ENCODE measurements at places on chromosomes 4 and X.

DNA sequence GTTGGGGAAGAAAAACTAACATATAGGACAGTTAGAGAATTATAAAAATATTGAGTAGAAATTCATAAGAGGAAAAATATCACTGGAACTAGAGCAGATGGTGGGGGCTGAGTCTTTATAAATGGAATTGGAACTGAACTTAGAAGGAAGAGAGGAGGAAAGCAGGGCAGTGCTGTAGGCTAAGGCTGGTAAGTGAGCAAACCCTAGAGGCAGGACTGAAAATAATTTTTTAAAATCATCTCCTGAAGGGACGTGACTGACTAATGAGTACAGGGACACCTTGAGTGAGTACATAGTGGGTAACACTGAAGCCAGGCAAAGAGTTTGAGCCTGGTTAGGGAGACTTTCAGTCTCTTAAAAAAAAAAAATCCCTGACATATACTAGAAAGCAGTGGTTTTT is 63.3 kb downstream of the GALNT7 start:
- DNase-seq, result no peak

DNA sequence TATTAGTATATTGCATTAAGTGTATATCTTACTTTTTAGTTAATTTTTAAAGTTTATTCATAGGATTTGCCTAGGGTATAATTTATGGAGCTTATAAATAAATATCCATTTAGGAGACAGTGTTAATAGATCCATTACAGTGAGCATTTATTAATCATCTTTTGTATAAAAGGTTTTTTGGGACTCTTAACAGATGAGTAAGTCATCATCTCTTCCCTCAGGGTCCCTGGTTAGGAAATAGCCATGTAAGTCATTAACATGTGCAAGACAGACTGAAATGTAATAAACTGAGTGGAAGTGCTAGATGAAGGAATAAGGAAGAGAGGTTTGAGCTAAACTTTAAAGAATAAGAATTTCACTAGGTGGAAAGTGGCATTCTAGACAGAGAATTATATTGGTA is 69.2 kb downstream of the PAQR3 start:
- no peak for DNase-seq

DNA sequence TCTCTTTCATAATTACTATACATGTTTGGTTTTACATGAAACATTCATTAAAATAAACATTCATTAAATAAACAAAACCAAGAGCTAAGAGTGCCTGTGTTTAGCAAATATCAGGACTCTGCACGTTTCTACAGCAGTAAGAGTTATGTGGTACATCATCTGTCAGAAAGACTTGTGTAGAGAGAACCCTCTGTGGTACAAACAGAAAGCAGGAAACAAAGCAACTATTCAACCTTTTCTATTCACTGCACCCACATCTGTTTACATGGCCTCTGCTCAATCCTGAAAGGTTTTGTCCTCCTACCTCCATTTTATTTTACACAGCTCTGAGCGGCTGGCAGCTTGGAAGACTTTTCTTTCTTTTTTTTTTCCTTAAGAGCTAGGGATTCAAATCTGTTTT is 90.7 kb upstream of the PCDH18 start:
- DNase-seq, result no peak

- DNase-seq, result no peak
Measured at GRCh38 chr4:105149771-105150170, 3.1 kb downstream of the TET2 start.

DNA sequence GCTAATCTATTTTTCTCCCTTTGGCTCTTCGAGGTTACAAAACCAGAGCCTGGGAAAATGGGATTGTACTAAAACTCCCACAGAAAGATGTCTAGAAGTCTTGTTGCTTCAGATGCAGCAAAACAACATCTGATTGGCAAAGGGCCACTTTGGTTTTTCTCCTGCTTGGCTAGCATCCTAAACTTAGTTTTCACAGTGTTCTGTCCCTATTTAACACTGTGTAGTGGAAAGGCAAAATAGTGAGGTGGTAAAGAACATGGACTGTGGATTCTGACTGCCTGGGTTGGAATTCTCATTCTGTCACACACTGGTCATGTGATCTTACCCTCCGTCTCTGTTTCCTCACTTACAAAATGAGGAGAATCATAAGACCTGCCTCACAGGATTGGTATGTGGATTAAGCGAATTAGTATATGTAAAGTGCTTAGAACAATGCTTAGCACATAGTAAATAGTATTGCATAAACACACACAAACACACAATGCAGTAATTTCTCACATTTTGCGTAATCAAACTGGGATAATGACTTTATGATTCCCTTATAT is 23.5 kb downstream of the TIGD2 start:
- DNase-seq, result no peak

Measured in activated CD4-positive, alpha-beta T cell treated with anti-CD3 and anti-CD28 coated beads, Interleukin-2, amount 50 U/mL, for 16 hours (primary cell).